Stimulated activated CD8-positive, alpha-beta memory T cell treated with anti-CD3 and anti-CD28 coated beads, Interleukin-7, amount 100 ng/mL, for 4 hours (primary cell): ENCODE measurements at places on chromosomes 1 and 21.

- DNase-seq, result no peak
Observed at GRCh38 chr1:87506147-87506546, 177.5 kb downstream of the LMO4 start.

GRCh38 chr1:109642626-109643025 is 13.3 kb upstream of the GSTM4 start:
- no peak for DNase-seq

DNA sequence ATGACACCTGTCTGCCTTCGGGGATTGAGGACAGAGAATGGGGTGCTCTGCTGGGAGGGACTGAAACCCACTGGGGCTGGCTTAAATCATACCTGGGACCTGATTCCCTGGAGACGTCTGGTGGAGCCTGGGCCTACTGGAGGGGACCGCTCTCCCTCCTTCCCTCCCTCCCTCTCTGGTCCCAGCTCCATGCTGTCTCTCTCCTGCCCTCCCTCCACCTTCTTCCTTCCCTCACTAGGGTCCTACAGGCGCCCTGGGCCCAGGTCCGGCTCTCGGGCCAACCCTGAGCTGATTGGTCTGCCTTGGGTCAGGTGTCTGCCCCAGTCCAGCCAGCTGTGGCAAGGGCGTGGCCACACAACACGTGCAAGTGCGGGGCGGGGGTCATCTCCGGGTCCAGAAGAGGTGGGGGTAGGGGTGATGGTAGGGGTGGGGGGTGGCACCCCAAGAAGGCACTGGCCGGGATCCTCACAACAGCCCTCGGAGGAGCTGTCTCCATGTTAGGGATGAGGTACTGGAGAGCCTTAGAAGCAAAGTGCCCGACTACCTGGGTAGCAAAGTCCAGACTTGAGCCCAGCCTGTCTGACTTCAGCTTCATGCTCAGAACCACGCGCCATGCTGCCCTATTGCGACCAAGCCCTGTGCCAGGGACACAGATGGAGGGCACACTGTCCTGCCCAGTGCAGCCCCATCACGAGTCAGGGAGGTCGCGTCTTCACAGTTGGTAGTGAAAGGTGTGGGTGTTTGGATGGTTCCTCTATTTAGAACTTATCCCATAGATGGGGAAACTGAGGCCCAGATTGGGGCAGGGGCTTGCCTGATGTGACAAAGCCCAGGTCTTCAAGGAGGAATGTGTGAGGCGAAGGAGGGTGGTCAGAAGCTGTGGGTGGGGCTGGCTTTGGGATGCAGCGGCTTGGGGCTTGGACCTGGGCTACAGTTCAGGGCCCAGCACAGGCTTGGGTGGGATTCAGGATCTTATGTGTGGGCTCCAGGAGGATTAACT is 574.1 kb downstream of the PTPRU start:
- no peak for DNase-seq

GRCh38 chr21:33821503-33822322 is 93.9 kb downstream of the ATP5PO start:
- no peak for DNase-seq

- DNase-seq, result no peak
Observed at GRCh38 chr1:202798792-202799331, 9.4 kb downstream of the KDM5B start.

GRCh38 chr1:1063945-1064831 is 9.9 kb downstream of the RNF223 start:
- peak; percentile 94 for DNase-seq

DNA sequence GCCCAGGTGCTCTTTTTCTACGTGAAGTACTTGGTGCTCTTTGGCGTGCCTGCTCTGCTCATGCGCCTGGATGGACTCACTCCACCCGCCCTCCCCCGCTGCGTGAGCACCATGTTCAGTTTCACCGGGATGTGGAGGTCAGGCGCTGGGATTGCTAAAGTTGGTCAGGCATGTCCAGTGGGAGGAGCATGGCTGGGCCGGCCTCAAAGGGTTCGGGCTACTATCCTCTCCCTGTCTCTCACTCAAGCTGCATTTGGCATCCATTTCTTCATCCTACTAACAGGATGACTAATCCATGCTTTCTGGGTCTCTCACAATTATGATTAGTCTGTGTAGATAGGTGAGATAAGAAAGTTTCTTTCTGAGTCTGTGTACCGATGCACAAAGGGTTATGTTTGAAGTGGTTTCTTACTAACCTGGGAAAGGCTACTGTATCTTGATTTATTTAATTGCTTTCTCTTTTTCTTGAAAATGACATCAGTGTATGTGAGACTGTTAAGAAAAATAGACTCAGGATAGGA is 135.9 kb downstream of the HHAT start:
- DNase-seq, result no peak

DNA sequence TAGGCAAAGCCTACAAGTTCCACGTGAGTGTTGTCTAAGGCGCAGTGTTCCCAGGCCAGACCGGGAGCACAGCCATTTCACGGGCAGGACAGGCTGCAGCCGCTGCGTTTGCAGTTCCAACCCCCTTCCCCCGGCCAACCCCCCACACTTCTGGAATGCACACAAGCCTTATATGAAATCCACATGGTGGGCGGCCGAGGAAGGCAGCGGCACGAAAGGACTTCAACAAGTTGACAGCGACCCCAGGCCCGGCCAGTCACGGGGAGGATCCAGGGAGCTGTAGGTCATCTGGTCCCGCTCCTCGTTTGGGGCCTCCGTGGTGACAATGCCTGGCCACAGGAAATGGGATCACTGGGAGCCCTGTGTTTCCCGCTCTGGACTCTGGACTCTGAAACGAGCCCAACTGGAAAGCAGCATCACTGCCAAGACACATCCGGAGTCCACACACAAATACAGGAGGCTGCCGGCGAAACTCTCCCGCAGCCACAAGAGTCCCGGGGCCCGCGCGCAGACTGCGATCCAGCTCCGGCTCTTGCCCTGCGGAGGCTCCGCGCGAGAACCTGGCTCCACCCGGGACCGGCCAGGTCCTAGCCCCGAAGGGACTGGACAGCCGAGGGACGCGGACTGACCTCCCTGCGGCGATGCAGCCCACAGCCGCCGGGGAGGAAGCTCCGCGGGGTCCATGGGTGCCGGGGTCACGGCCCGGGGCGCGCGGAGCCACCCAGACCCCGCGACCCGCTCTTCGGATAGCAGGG is 794 bp downstream of the NID1 start:
- no peak for DNase-seq

GRCh38 chr1:177561436-177561835 is 390.7 kb downstream of the BRINP2 start:
- DNase-seq, result no peak

DNA sequence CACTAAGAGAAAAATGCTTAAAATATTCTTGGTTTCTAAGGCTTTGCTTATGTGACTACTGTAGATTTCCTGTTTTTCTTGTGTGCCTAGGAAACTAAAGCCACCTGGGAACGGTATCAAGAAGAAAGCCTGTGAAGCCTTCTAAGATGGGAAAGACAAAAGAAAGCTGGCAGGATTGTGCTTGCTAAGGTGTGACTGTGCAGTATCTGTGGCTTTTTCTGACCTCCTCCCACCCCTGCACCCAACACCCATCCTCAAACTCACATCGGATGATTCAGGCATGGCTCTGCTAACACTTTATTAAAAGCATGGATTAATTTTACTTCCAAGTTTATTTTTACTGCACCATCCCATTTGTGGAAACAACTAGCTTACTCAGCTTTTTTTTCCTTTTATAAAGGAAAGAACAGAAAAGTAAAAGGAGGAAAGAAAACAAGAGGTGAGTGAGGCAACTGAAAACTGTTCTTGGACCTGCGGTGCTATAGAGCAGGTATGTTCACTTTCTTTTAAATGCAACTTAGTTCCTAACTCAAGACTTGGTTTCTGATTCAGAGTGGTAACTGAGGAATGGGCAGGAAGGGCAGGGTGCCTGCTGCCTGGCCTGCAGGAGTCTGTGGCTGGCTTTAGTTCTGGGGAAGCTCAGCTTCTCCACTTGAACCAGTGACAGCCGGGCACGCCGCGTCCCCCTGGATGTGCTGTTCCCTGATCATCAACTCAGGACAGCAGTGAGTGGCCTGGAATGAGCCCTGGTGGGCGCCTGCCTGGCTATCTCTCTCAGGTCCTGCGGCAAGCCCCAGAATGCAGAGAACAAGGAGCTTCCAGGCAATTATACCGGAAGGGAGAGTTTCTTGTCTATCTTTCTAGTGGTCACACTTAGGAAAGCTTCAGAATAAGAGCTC is at the start of gene GBP6:
TSS of gene GBP6 (plus strand) at position 422 of the 899 bp plus-strand sequence. CDS start 4,493 bp downstream, outside the sequence.
- DNase-seq, result no peak

GRCh38 chr1:51301844-51302162 is 28.6 kb downstream of the TTC39A start:
- DNase-seq, result no peak

DNA sequence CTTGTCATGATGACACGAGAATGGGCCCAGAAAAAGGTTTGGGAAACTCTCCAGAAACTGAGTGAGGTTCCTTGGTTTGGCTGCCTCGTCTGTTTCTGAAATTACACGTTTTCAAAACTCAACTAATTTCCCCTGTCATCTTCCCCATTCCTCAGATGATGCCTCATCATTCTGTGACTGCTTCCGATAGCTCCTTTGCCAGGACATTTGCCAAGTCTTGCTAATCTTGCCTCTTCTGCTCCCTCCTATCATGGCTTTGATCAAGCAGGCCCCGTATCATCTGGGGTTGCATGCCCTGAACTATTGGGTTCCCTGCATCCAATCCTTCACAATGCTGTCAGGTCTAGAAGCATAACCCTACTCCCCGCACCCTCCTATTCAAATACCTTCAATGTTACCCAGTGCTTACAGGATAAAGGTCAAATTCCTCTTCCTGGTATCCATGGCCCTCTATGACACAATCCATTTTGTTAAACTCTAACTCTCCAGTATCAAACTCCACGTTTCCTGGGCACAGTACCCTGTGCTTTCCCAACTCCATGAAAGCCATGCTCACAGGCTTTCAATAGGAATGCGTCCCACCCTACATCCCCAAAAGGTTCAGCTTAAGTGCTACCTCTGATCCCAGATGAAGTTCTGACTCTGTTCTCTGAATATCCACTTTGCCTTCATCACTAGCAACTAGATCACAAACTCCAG is 22.2 kb upstream of the TMEM200B start:
- no peak for DNase-seq

DNA sequence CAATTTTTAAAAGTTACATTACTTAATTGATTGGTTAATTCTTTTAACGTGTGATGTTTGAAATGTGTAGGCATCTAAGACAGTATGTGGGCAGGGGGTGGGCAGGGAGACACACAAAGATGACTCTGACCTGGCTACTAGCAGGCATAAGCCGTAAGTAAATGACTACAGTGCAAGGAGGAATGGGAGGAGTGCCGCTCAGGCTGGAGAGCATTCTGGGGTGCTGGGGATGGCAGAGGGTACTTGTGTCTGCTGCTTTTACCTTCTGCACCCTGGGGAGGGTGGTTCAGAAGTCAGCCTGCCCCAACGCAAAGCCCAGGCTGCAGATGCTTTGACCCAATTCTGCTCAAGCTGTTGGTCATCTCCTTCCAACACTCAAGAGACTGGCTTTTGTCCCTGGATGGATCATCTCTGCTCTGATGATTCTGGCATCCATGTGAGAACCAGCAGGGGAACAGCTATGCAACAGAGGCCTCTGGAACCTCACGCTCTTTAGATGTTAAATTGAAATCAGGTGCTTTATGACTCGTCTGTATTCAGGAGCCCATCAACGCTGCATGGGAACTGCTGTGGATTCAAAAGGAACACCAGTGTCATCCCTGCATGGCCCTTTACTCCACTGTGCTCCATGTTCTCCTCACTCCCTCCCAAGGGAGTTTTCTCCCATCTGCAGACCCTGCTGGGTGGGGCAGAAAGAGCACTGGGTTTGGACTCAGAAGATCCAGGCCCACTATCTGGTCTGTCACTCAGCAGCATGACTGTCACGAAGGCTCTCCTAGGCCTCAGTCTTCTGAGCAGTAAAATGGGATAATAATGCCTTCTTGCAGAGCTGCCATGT is 78.8 kb downstream of the FAM78B start:
- no peak for DNase-seq

DNA sequence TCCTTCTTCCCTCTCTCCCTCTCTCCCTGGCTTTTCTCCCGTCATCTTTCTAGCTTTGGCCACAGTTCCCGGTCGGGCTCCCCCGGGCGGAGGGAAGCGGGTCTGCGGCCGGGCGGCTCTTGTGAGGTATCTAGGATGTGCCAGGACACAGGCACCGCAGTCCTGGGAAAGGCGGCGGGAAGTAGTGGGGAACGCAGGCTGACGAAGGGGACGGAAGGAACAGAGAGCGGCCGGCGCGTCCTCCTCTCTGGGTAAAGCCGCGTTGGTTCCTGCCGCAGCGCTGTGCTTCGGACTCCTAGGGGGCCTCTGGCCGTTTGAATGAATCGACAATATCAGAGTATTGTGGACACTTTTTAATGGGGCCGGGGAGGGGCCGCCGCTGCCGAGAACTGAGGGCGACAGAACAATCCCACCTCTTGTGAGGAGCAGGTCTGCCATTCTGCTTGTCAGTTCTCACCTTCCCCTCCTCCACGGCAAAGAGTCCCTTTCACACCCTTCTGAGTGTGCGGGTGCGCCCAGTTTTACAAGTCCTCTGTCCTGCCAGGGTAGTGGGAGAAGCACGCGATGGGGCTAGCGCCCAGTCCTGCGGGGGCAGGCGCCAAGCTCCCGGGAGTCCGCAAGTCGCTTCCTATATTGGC is 1.2 kb upstream of the LHX9 start:
- DNase-seq, result no peak

DNA sequence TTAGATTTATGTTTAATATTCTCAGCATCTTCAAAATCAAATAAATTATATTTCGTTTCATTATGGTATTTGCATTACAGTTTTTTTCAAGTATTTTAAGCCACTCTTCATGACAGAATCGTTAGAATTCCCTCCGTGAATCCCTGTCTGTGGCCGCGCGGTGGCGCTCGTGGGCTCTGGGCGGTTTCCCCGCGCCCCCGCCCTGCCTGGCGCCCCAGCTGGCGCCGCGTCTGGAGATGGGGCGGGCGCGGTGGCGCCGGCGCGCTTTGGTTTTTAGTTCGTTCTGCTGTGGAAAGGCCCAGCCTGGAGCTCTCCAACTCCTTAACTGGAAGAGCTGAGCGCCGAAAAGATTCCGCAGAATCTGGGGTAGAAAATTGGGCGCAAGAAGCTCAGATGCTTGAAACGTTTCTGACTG is 25.7 kb downstream of the PRMT2 start:
- DNase-seq, result peak; percentile 46

GRCh38 chr1:67674260-67675011 is 10.6 kb upstream of the GADD45A start:
- peak; percentile 5 for DNase-seq

- no peak for DNase-seq
Observed at GRCh38 chr1:228783418-228784040, 48.2 kb downstream of the RHOU start.

- no peak for DNase-seq
Observed at GRCh38 chr1:119008483-119009311, 20.6 kb upstream of the TBX15 start.

GRCh38 chr1:15625056-15625917 is 8.0 kb downstream of the DDI2 start:
- no peak for DNase-seq
